ENCODE measurements at places on chromosomes 6 and 20.
A peak's percentile ranks its signal among the peaks of the same experiment; 100 is the strongest.

- DNase-seq: no peak
Observed at GRCh38 chr6:157403686-157404051, 22.7 kb downstream of the ZDHHC14 start.

DNA sequence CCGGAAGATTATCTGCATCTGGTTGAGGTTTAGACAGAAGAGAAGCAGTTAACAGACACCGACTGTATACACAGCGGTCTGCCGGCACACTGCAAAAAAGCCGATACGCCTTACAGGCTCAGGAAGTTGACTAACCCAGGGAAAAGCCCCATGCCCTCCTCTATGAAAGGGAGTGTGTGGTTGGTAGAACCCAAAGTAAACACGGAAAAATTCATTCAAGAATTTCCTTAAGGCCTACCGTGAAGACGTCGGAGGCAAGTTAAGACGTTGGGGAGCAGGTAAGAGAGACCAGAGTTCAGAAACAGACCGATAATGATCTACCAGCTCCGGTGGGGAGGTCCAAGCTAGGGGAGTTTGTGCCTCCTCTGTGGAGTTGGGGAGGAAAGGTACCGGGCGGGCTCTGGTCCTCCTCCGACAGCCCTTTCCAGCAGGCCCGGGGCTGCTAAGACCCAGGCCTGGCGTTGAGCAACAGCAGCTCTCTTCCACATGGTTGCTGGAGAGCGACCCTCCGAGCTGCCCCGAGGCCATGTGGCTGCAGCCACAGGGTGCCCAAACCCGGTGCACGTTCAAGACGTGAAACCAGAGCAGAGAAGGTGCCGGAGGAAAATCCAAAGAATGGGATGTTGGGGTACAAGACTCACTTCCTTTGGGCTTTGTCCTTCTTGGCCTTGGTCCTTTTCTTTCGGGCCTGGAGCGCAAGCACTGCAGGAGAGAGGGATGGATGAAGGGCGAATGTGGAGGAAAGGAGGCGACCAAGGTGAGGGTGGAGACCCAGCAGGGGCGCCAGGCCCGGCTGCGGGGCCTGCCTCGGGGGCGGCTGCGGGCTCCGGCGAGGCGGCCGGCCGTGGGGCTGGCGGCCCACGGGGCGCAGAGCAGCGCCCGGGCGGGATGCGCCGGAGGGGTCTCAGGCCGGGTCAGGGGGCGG is 809 bp downstream of the SRPK1 start:
- peak; percentile 26 for DNase-seq

DNA sequence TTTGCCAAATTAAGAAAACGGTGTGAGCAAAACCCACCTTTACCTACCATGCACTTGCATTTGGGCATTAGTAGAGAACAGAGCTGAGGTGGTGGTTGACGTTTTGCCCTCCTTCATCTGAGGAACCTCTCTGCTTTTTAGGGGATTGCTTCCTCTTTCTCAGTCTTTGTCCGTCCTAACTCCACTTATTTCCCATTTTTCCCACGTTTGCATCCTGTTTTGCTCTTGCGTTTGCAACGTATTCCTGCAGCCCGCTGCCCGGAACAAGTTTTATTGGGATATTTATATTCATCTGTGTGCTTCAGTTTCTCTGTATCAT is 374 bp upstream of the SERINC1 start:
- no peak for DNase-seq

GRCh38 chr20:16877053-16877554 is 128.9 kb downstream of the OTOR start:
- DNase-seq: no peak

DNA sequence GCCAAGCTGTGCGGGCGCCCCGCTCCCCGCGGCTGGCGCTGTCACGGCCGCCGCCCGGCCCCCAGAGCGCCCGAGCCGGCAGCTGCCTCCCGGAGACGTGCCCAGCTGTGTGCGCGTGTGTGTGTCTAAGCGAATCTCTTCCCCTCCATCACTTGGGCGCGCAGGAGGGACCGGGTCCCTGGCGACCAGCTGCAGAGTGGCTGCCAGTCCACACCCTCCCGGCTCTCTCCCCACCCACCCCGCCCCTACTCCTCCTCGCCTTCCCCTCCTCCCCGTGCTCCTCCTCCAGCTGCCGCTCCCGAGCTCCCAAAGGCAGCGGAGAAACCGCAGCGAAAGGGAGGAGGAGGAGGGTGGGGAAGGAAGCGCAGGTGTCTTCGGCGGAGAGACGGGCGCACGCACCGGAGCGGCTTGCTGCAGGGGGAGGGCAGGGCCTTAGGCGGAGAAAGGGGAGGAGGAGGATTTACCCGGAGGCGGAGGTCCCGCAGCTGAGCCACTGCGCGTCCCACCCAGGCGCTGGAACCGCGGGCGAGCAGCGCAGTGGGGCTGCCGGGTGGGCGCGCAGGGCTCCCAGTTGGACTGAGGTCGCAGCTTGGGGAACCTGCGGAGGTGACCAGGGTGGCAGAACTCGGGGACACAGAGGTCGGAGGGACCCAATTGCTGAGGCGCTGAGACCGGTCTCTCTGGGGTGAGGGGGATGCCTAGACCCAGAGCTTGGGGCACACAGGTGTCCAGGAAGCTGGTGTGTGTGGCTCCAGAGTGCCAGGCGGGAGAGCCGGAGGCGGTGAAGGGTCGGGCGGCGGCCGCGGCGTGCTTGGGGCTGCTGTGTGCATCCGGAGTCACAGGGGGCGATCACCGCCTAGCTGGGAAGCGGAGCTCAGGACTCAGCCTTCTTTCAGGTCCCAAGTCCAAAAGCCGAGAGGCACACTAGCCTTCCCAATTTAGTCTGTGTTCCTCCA is at the start of gene HS3ST5:
Gene HS3ST5, minus strand, starts transcription at position 198 of the 956 bp plus-strand sequence. CDS start 280,178 bp downstream, outside the sequence.
- DNase-seq: no peak

DNA sequence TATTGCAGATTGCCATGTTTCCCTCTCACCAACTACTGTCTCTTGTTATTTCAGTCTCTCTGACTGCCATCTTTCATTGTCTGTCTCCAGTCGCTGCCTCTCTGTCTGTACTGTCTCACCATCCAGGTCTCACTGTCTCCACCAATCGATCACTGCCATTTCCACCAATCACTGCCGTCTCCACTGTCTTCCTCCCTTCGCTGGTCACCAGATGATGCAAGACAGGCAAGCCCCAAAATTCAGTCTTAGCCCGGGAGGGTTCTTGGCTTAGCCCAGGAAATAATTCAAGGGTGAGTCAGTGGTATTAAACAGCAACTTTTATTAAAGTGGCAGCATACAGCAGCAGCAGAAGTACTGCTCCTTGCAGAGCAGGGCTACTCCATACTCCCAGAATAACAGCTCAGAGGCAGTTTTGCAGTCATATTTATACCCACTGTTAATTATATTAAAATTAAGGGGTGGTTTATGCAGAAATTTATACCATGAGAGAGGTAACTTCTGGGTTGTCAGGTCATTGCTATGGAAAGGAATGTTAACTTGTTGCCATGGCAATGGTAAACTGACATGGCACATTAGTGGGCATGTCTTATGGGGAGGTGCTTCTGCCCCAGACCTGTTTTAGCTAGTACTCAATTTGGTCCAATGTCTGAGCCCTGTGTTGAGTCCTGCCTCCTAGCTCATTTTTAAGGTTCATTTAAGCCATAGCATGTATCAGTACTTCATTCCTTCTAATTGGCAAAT is 23.0 kb upstream of the ECHDC1 start:
- no peak for DNase-seq

DNA sequence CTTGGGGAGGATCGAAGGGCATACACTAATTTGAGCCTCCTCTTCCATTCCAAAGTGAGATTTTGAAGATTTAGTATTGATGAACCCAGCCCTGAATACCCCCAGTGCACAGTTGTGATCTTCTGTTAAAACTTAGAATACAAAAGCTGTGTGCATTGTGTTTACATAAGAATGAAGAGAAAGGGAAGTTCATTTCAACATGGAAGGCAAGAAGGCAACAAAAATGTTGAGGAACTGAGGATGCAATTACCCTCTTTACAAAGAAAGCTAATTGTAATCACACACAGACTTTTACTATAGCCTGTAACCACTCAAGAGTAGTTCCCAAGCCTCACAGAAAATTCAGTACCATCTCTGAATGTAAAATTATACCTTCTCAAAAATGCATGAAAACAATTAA is 49.3 kb downstream of the GFOD1 start:
- no peak for DNase-seq

DNA sequence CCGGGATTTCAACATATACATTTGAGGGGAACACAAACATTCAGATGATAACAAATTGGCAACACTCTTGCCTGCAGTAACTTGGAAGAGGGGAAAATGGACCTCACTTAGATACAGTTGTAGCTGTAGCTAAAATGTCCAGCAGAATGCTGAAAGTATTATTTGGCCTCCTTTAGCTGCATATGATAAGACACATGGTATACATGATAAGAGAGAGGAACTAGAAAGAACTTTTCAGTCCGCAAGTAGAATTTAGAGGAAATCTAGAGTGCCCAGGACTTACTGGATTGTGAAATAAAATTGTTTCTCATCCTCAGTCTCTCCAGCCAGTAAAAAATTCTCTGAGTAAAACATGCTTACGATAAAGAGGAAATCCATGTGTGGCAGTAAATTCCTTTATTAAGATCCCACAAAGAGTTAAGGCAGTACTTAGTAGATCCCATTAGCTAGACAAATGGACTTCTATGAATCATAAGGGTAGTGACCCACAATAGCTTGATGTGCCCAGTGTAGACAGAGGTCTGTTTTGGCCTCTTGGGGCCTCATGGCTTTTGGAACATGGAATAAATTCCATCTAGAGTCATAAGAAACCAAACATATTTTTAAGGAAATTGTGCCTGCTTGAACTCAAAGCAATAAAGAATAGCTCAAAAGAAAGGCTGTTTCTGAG is 87.9 kb upstream of the RBM24 start:
- DNase-seq: no peak

GRCh38 chr6:140045116-140045515 is 670.7 kb upstream of the CITED2 start:
- no peak for DNase-seq

DNA sequence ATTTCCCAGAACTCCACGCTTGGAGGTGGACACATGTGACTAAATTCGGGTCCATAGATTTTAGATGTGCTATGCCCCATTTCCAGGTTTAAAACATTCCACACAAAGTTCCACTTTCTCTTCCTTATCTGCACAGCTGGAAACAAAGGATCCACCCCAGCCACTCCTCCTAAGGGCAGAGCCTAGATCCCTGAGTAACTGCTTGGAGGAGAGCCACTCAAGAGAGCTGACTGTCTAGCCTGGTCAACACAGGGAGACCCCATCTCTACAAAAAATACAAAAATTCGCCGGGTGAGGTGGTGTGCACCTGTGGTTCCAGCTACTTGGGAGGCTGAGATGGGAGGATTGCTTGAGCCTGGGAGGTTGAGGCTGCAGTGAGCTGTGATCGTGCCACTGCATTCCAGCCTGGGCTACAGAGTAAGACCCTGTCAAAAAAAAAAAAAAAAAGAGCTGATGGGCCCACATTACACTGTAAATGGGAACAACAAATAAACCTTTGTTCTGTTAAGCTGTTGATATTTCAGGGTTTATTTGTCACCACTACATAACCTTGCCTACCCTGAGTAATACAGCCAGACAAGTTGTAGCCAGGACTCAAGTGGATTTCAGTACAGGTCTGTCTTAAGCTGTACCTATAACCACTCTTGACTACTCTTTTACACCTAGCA is 25.8 kb upstream of the SNRPC start:
- no peak for DNase-seq

DNA sequence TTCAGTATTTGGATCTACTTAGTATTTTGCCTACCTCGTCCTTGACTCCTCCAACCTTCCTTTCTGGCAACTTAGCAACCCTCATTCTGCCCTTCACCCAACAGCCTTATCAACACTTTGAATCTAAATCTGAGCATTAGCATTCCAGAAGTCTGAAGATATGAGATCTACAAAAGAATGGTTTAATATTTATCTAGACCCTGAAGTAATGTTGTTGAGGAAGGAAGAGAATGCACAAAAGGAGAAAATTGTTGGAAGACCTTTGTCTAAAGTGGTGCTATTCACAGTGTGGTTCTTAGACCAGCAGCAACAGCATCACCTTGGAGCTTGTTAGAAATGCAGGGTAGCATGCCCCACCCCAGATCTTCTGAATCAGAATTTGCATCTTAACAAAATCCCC is 198.2 kb upstream of the PLCB4 start:
- DNase-seq: no peak

DNA sequence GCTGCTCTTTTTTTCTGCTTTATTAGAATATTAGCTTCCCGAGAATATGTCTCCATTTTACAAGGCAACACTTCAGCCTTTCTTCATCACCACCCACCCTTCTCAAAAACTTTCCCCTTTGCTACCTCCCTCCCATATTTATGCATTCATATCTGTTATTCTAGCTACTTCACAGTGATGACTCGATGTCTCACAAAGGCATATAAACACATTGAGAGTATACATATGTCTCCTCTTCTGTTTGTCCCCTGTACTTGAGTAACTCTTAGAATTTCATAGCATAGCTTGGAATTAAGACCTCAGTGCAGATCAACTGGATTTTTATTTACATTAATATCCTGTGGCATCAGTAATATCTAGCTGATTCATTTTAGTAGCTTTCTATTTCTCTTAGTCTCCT is 6.5 kb downstream of the RNF144B start:
- DNase-seq: no peak

DNA sequence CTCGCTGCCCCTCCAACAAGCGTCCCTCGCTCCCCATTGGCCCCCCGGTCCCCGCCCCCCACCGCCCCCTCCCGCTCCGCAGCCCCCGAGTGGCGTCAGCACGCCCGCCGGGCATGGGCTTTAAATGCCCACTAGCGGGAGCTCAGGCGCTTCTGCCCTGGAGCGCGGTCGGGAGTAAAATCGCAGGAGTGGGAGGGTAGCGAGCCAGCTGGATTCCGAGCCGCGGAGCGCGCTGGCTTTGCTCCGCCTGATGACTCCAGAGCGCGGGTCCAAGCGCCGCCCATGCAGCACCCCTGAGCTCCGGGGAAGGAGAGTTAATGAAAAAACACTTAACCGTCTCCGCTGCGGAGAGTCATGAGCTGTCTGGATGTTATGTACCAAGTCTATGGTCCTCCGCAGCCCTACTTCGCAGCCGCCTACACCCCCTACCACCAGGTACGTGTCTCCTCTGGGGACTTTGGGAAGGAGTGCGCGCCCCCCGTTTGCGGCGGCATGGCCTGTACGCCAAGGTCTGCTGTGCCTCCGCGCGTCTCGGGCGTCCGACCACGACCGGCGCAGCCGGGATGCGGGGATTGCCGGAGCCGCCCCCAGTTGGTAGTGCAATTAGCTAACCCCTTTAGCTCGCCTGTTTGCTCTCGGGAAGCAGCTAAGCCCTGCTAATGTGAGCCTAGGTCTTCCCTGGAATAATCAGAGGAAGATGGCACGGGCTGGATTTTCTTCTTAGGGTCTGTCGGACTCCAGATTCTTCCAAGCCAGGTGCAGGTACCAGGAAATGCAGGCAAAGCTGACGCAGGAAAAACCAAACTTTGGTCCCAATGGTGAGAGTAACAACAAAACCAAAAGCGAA is at the start of gene VGLL2:
Gene VGLL2, plus strand, starts transcription at position 149 of the 847 bp plus-strand sequence. Its CDS starts 206 bp downstream, at position 355.
- DNase-seq: no peak

GRCh38 chr6:24408719-24409410 is 6.1 kb downstream of the MRS2 start:
- no peak for DNase-seq

- DNase-seq: no peak
Observed at GRCh38 chr20:47785311-47785853, at the start of gene SULF2. Gene SULF2, minus strand, starts transcription at chr20:47785481. Its CDS starts 28,118 bp downstream, at chr20:47757363.

- DNase-seq: no peak
Observed at GRCh38 chr6:164640956-164641355, 668.4 kb downstream of the C6orf118 start.

GRCh38 chr20:35893942-35894341 is 60.4 kb downstream of the SCAND1 start:
- no peak for DNase-seq

GRCh38 chr6:11224966-11225463 is 7.5 kb downstream of the NEDD9 start:
- no peak for DNase-seq

- DNase-seq: no peak
Observed at GRCh38 chr6:166556863-166557322, 29.6 kb downstream of the RAMACL start.
